Activated T-helper 17 cell treated with anti-CD3 and anti-CD28 coated beads, Interleukin-2, amount 50 U/mL, for 72 hours (primary cell): ENCODE measurements at places on chromosomes 7 and 10.

DNA sequence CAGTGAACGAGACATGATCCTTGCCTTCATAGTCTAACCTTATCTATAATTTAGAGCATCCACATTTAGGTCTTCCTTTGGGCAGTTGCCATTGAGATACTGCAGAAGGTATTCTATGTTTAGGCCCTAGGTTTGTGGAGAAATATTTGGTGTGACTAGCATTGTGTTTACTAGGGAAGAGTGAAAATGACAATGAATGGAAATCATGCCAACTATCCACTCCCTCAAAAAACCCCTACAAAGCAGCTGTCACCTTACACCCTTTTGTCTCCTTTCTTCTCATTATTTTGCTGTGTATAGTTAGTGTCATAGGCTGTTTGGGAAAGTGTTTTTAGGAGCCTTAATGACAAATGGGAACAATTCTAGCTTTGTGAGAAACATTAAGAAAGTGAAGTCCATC lies 3.2 kb downstream of the CCNJ start:
- ATAC-seq = no peak

- no peak for ATAC-seq
Observed at GRCh38 chr10:9957351-9957750, 1060.3 kb upstream of the CELF2 start.

- ATAC-seq = peak; percentile 54
Observed at GRCh38 chr7:101538596-101539459, 90.3 kb downstream of the MYL10 start.

DNA sequence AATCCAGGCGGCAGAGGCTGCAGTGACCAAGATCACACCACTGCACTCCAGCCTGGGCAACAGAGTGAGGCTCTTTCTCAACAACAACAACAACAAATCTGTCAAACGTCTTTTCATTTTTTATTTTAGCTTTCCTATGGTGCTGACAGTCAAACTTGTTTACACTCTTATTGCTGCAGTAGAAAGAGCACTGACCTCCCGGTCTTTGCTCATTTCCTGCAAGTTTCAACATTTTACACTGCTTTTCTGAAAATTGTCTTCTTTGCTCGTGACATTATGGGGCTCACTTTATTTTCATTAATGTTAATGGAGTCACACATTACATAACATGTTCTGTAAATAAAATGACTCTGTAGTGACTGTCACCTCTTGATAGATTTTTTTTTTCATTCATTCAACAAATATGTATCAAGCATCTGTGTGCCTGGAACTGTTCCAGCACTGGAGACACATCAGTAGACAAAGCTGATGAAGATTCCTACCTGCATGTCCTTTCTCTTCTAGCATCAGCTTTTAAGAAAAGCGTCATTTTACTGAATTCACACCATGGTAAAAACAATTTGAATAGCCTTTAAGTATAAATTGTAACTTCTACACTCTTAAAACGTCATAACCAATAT lies 277.3 kb downstream of the CELF2 start:
- ATAC-seq = no peak

DNA sequence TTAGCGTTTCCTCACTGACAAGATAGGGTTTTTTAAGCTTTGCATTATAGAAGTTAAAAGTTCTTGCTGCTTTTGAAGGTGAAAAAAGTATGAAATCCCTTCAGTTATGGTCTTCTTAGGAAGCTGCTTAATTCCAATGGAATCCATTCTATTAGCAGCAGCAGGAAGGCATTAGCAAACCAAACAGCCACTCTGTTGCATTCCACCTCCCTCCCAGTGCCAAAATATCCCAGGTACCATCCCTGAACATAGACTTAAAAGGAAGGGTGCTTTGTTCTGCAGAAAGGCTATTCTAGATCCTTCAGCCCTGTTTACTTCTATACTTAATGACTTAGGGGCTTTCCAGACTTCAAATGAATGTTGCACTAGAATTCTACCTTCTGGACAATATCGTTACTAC lies 23.8 kb downstream of the ENO4 start:
- no peak for ATAC-seq

GRCh38 chr10:120530699-120531098 lies 73.7 kb downstream of the PLPP4 start:
- ATAC-seq = no peak

DNA sequence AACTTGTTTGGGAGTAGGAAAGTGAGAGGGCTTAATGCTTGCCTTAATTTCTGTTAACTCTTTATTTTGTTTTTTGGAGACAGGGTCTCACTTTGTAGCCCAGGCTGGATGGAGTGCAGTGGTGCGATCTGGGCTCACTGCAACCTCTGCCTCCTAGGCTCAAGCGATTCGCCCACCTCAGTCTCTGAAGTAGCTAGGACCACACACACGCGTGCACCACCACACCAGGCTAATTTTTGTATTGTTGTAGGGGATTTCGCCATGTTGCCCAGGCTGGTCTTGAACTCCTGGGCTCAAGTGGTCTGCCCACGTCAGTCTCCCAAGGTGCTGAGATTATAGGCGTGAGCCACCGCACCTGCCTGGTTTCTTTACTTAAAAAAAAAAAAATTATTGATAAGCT lies 1.9 kb downstream of the PPP2R2D start:
- no peak for ATAC-seq

GRCh38 chr7:15686957-15687545 lies 568 bp upstream of the MEOX2 start:
- no peak for ATAC-seq

DNA sequence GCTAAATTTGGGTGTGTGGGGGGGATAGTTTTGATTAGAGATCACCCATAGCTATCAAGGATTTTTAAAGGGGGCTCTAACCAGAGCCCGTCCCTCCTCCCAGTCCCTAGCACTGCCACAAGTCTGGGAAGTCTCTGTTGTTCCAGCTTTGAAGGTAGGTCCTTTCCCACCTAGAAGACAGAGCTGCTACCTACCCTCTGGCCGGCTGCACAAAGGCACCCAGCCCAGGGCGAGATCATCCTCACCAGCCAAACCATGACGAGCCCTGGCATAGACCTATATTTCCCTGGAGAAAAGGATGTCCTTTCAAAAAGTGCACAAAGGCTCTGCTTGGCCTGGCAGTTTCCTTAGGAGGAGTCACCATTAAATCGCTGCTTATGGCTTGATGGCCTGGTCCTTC lies 147.8 kb downstream of the CYP26A1 start:
- ATAC-seq = no peak

GRCh38 chr7:139639563-139639962 lies 116.1 kb downstream of the CLEC2L start:
- no peak for ATAC-seq

GRCh38 chr10:82310839-82311238 lies 435.8 kb downstream of the NRG3 start:
- ATAC-seq = no peak

GRCh38 chr7:142801601-142802295 lies 31.0 kb downstream of the PRSS2 start:
- no peak for ATAC-seq

DNA sequence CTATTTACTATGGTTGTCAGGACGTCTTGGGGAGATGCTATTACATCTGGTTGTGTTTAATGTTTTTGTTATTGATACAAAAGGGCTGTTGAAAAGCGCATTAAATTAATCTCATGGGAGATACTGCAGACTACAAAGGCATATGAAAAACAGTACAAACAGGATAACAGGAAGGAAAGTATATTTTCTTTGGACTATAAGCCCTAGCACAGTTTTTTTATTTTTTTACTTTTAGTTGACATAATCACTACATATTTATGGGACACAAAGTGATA lies 341.3 kb downstream of the ARL4A start:
- no peak for ATAC-seq

- no peak for ATAC-seq
Observed at GRCh38 chr7:82685214-82685613, 241.6 kb upstream of the CACNA2D1 start.

DNA sequence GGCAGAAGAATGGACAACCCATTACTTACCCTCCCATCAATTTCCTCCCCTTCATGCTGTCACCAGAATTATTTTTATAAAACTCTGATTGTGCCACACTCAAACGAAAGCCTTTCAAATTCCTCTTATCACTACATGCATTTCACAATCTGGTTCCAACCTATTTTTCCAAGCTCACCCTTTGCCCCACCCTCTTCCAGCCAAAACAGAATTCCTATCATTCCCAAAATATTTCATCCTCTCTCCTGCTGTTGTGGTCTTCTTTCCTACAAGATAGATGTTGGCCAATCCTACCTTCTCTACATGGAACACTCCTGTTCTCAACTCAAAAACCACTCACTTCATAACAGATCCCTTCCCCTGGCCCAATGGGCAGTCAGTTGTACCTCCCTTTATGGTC lies 111.5 kb downstream of the ELAPOR2 start:
- ATAC-seq = no peak

DNA sequence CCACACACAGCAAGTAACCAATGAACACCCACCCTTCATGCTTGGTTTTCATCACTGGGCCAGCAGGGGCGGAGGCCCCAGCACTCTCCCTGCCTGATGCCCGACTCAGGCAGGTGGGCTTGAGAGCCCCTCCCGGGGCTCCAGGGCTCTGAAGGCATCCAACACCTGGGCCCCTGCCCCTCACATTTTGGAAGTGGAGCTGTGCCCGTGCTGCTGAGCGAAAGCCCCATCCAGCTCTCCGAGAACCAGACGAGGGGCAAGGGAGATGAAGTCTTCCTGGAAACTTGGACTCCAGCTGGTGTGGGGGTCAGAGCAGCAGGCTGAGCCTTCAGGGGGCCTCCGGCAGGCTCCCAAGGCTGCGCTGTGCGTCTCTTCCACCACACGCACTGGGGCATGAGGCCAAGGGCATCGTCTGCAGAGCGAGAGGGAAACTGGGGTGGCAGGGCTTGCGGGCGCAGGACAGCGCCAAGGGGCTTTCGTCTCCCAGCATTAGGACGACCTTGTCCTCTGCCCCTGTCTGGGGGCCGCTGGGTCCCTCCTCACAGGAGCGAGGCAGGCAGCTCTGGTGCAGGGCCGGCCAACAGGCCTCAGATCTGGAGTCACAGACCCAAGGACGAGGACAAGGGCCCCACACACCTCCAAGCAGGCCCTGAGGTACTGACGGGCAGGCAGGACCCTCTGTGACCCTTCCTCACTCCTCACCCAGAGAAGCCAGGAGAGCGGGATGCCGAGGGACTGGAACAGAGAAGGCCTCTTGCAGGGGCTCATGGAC lies 108.3 kb upstream of the FAM20C start:
- no peak for ATAC-seq
